RKO (cell line): ENCODE measurements at places on chromosomes 4 and X.

- DNase-seq, result peak; percentile 63
These were observed 47.7 kb downstream of the MANBA start for GRCh38 chr4:102713096-102713495.

DNA sequence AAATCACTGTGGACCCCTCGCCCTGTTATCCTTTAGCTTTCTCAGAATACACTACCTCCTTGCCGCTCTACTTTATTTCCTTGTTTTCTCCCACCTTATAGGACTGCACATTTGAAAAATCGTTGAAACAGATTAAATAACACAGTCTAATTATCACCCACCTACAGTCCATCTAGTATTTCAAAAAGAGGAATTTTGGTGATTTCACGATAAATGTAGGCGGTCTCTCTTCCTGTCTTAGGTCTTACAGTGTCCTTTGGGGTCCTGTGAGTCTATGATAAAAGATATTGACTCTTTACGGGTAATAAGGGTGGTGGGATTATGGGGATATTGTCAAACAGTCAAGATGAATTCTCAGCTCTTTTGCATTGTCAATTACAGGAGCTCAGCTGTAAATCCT, 2.4 kb upstream of the TBL1X start:
- DNase-seq, result no peak

- DNase-seq, result no peak
These were observed 794.2 kb upstream of the LCORL start for GRCh38 chr4:18815779-18816173.

DNA sequence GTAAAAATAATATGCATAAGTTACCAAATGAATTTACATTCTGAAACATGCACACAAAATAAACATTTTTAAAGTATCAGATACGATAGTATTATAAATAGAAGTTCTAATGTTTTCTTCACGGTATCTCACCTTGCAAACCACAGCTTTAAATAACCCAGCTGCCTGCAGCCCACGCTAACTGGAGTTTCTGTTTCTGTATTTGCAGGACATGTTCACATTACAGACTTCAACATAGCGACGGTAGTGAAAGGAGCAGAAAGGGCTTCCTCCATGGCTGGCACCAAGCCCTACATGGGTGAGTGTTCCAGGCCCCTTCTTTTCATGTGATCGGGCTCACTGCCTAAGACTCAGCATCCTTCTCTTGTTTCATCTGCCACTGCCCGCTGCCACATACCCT, 291.7 kb downstream of the EVC2 start:
- no peak for DNase-seq

DNA sequence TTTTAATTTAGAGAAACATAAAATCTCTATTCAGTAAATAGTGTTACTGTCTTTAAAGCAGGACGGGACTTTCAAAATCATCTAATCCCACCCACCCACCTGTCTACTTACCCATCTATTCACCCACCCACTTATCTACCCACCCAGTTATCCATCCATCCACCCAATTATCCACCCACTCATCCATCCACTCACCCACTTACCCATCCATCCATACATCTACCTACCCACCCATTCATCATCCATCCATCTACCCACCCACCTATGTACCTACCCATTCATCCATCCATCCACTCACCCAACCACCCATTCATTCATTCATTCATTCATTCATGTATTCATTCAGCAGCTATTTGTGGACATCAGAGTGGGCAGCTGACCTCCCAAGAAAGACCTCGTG, 30.6 kb downstream of the MAN2B2 start:
- DNase-seq, result no peak

DNA sequence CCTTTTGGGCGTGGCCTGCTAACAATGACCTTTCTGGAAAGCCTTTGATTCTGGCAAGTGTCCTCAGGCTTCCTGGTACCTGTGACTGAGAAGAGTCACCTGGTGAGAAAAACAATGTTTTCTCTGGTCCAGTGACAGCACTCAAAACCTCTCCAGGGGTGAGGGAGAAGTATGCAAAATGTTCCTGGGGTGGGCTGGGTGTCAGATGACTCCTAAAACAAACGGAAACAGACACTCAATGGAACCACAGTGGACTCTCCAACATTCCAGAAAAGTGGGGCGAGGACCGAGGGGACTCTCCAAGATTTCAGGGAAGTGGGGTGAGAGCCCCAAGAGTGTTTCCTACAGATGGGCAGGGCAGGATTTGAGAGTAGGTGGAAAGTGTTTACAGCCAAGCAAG, 69.5 kb downstream of the ANAPC4 start:
- no peak for DNase-seq

DNA sequence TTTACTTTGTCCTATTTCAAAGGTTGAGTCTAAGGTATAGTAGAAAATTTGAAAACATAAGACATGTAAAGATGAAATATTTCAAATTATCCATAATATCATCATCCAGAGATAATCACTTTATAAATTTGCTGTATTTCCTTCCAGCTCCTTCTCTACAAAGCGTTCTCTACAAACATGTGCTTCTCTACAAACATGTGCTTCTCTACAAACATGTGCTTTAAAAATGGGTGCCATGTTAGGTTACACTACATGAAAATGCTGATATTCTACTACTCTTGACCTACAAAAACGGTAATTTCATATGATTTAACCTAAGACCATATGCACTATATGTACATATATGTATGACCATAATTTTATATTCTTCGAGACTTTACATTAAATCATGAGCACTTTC, 92.0 kb downstream of the FBXW7 start:
- no peak for DNase-seq
